Activated CD4-positive, alpha-beta T cell treated with anti-CD3 and anti-CD28 coated beads for 4 hours (primary cell): ENCODE measurements at places on chromosomes 11 and 22.

GRCh38 chr22:48394787-48395186 is 1432.9 kb downstream of the BRD1 start:
- no peak for DNase-seq

DNA sequence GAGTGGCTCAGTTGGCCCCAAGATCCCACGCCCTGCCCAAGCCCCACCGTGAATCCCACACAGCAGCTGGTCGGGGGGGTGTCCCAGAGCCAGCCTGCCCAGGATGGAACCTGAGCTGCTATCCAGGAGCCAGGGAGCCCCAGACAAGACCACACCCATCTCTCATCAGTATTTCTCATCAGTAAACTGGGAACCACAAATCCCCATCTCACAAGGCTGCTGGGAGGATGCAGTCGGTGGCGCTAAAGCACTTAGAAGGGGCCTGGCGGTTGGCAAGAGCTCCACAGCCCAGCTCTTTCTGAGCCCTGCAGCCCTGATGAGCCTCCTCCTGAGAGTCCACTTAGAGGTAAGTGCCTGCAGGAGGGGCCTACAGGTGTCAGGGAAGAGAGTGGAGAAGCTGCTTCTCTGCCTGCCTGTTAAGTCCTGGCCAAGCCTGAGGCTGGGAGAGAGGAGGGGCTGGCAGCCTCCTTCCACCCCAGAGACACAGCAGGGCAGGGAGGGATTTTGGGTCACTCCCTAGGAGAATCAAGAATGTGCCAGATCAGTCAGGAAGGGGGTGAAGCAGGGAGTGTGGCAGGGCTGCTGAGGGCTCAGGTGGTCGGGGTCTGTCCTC is 6.1 kb downstream of the FADS3 start:
- no peak for DNase-seq

DNA sequence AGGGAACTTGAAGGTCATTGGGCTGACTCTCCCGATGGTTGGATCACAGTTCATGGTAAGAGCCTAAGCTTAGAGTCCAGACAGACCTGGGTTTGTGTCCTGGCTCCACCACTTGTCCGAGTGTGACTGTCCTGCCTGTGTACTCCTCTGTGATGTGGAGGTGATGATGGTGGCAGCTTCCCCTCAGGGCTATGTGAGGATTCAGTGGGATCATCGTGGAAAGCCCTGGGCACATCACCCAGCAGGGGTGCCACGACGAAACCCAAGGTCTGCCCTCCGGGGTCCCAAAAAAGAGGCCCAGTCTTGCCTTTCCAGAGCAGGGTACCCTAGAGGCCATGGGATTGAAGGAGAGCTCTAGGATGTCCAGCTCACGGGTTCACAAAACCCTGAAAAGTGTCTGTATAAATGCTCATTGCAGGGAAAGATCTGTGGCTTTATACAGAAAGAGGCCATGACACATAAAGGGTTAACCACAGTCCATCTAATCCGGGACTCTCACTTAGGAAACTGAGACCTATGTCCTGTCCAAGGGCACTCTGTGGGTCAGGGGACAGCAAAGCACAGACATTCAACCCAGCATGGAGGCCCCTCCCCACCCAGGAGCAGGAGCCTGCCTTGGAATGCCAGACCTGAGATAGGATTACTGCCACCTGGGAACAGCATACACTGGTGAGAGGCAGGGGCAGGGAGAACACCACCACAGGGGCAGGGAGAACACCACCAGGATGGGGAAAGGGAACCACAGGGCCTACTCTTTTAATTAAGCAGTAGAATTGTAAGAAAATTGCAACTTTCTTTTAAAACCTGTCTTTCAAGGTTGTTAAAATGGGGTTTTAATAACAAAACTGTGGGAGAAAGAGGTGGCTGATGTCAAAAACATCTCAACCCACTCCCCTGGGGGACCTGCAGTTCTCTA is 51.3 kb downstream of the IGLL5 start:
- DNase-seq, result no peak

- DNase-seq, result no peak
Measured at GRCh38 chr11:116478669-116479668, 293.8 kb downstream of the BUD13 start.

GRCh38 chr11:26467506-26467905 is 104.6 kb downstream of the MUC15 start:
- no peak for DNase-seq

DNA sequence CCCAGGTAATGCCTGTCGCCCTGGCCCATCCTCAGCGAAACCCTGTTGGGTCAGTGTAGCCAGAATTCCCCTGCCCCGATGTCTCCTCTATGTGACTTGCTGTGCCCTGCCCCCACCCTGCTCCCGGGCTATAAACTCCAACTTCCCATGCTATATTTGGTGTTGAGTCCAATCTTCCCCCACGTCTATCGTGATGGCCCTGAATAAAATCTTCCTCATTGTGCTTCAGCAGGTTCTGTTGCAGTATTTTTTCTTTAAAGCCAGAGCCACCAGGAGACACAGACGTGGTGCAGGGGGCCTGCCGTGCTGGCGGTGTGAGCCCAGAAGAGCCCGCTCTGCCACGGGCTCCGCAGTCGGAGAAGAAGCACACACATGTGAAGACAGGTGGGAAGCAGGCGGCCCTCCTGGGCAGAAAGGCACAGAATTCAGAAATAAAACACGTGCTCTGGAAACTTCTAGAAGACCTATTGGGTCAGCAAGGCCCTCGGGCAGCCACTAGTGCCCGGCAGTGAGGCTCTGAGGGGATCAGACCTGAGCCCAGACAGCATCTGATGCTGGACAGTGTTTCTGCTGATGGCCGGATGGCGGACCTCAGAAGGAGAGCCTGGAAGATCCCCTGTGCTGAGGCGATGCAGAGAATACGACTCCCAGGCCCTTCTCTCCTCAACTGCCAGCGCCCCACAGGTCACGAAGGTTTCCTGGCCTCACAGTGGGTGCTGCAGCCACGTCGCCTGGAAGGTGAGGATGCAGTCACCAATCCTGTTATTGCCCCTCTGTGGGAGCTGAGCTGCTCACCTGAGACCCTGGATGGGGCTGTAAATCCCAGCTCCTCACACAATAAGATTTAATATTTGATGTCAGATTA is 501.9 kb downstream of the BRD1 start:
- DNase-seq, result no peak

- DNase-seq, result no peak
Measured at GRCh38 chr11:17967661-17968060, 45.2 kb downstream of the SERGEF start.

GRCh38 chr22:36760786-36761185 is 15.1 kb downstream of the IFT27 start:
- no peak for DNase-seq

DNA sequence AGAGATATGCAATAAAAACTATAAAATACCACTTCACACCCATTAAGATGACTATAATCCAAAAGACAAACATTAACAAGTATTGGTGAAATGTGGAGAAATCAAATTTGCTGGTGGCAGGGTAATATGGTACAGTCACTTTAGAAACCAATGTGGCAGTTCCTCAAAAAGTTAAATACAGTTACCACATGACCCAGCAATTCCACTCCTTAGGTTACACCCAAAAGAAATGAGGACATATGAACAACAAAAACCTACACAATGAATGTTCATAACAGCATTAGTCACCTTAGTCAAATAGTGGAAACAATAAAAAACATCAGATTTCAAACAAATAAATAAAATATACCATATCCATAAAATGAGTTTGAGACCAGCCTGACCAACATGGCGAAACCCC is 52.6 kb downstream of the RDX start:
- no peak for DNase-seq
